ENCODE measurements at places on chromosomes 3 and 15.
A peak's percentile ranks its signal among the peaks of the same experiment; 100 is the strongest.

GRCh38 chr15:96115642-96116041 lies 214.9 kb upstream of the NR2F2 start:
- DNase-seq = no peak

DNA sequence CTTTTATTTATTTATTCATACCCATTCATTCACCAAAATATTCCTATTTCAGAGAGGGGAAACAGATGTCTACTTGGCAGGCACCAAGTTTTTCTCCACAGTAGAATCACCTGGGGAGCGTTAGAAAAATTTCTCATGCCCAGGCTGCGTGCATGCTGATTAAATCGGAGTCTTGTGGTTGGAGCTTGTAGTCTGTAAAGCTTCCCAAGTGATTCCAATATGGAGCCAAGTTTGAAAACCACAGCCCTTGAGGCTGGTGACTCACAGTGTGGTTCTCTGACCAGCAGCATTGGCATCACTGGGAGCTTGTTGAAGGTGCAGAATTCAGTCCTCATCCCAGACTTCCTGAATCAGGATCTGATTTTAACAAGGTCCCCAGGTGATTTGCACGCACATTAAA lies 49.7 kb downstream of the PDHB start:
- DNase-seq = peak; percentile 0

- no peak for DNase-seq
Observed at GRCh38 chr3:107263269-107264021, 113.8 kb upstream of the CCDC54 start.

DNA sequence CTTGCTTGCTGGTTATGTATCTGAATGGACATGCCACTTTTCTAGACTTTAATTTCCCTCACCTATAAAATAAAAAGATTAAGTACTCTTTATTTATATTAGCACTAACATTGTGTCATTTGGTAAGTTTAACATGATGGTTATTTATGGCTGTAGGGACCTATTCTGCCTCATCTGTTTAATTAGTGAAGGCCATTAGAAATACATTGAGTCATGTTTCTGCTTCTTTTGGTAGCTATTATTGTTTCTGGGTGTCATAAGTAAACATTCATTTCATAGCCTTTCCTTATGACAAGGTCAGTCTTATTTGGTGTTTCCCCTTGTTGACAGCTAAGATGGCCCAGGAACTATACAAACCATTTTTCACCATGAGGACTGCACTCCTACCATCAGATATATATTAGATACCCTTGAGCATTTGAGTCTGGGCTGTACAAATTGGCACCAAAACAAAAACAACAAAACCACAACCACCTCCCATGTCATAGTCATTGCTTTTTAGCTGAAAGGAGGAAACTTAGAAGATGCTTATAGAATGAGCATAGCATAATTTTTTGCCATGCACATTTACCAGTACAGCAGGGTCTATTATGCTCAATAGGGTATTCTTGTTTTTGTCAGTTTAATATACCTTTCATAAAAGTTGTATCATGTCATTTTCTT lies 39.3 kb downstream of the SRP14 start:
- no peak for DNase-seq

DNA sequence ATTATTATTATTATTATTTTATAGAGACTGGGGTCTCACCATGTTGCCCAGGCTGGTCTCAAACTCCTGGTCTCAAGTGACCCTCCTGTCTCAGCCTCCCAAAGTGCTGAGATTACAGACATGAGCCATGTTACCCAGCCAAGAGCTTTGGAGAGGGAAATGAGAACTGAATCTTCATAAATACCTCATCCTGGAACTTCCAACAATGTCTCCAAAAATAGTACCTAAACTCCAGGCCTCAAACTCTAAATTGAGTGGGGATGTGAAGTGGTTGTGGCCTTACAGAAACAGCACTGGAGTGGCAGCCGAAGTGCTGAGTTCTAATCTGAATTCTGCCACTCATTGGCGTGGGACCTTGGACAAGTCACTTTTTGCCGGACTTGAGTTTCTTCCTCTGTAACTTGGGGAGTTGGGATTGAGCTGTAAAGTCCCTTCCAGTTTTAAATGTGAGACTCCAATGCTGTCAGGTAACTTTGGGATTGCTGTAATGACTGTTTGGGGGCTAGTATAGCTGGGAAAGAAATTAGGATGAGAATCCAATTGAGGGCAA lies 10.0 kb upstream of the SRP14 start:
- DNase-seq = no peak

DNA sequence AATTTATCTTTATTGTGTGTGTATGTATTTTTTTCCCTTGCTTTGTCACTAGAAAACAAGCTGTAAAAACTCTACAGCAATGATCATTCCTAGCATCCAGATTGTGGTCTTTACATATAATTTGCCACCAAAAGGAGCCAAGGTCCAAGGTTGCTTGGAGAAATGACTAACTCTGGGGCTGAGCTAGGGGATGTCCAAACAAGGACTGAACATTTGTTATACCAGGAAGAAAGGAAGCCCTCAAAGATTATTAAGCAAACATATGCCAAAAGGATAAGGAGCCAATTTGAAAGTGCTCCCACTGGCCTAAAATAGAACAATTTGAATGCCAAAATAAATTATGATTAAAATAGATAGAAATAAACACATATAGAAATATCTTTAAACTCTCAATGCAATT lies 293.3 kb downstream of the ZIC1 start:
- no peak for DNase-seq

DNA sequence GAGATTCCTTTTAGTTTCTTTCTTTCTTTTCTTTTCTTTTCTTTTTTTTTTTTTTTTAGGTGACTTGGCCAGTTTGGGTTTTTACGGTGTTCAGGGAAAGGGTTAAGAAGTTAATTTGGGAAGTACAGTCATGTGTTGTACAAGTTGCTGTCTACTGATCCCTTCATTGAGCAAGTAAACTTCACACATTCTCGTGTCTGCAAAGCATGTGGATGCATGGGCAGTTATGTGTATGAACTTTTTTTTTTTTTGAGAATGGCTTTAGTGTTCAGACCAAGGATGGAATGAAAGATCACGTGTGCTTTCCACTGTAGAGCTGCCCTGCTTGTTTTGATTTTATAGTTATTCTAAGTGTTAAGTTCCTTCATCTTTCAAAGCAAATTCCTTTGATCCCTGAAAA lies 132.3 kb downstream of the PGPEP1L start:
- no peak for DNase-seq

DNA sequence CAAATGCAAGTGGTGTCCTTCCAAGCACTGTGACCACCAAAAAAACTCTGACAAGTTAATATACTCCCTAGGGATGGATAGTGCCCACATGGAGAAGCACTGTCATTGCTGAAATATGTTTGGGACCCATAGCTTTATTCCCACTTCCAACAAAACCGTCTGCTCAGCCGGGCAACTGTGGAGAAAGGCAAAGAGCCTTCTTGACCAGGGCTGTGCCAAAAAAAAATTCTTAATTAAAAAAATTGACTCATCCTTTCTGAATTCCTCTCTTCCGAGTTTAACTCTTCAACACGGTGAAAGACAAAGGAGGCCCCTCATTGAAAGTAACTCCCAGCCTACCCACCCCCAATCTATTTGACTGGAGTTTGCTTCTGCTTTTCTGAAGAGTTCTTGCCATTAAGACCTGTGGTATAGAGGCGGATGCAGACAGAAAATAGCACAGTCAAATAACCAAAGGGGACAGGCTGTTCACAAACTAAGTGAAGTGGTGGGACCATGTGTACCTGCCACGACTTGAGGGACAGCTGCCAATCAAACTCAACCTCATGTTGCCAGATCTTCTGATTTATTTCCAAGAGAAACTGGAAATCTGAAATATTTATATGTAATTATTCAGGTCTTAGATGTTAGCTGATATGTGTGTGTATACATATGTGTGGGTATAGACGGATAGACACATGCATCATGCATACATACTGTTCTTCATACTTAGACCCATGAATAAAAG lies 135.4 kb upstream of the PFN2 start:
- no peak for DNase-seq

- DNase-seq = no peak
Observed at GRCh38 chr3:50242851-50243542, 7.0 kb downstream of the GNAI2 start.

DNA sequence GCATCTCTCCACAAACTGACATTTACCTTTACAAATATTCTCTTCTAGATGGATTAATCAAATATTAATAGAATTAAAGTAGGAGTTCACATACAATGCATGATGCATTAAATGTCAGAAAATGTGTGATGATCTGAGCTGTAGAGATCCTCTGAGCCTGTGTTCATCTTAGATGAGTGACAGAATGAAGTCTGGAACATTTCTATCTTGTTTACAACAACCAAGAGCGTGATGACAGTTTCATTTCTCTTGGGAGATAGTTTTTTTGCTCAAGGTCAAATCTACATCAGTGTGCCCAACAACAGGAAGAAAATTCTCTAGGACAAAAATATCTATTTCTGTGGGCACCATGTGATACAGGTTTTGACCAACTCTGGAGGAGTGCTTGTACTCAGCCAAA lies 211.9 kb downstream of the MYRIP start:
- no peak for DNase-seq

DNA sequence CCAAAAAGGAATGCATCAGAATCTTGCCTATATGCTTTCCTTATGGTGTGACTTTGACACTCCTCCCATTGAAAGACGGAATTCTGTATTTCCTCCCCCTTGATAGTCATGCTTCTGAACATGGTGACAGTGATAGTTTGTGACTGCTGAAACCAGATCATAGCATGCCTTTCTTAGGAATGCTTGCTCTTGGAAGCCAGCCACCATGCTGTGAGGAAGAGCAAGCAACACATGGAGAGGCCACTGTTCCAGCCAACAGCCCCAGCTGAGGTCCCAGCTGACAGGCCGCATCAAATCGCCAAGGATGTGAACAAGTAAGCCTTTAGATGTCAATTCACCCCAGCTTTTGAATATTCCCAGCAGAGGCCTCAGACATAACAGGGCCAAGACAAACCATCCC lies 100.1 kb downstream of the IGF2BP2 start:
- no peak for DNase-seq

DNA sequence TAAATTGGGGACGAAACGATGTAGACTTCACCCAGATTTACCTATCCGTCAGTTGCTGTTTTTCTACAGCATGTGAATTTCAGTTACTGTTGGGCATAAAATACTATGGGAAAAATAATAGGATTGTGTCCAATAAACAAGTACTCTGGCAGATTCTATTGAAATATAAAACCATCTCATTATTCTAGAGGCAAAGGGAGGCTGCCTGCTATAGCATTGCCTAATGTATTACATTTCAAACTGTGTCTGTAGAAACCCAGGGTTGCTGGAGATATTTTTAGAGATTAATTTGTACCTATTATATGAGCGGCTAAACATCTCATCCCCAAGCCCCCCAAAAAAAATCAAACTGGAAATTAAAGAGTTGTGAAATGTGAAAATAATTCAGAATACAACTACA lies 159.6 kb upstream of the IL12A start:
- no peak for DNase-seq

DNA sequence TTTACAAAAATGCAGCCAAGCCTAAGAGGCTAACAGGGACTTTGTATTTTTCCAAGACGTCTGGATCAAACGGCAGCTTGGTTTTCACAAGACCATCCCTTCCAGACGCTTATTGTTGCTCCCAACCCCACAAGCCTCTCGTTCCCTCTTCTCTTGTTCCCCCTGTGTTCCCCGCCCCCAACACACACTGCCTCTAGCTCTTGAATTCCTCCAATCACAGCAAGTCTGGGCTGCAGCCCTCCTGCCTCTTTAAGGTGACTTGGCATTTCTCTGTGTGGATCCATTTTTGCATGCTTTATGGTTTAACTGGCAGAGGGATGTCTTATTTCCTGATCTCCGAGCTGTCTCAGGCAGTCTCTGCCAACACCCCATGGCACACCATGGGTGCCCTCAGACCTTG lies 182.2 kb downstream of the ABHD5 start:
- DNase-seq = no peak

DNA sequence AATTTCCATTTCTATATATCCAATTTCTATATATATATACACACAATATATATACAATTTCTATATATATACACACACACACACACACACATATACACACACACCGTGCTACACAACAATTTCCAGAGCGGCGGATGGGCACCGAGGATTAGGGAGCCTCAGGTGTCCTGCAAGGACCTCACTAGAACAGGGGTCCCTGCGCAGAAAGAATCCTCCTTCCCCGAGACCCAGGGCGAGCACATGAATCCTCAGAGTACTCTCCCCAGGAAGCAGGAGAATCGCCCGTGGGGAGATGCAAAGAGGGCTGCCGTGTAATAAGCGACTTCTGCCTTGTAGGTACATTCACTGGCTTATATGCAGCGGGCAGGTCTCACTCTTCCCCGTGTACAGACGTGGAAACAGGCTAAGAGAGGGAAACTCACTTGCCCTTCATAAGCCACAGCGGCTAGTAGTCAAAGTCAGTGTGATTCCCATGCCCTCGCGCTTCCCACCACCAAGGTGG lies 467 bp downstream of the PIF1 start:
- DNase-seq = peak; percentile 54

- DNase-seq = no peak
Observed at GRCh38 chr3:31882895-31883294, 98.2 kb downstream of the OSBPL10 start.

DNA sequence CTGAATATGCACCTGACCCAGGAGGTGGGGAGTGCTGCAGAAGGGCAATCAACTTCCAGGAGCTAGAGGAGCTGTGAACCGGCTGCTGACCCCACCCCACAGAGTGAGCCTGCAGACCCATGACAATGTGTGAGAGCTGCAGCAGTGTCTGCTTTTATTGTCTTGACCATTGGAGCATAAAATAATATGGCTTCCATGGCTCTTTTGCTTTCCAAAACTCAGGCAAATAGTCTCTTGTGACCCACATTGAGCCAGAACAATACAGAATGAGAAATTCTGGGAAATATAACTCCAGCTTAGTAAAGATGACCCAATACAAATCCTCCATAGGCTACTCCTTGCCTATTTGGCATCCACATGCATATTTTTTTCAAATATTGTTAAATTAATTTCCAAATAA lies 309.6 kb downstream of the PYDC2 start:
- DNase-seq = no peak

DNA sequence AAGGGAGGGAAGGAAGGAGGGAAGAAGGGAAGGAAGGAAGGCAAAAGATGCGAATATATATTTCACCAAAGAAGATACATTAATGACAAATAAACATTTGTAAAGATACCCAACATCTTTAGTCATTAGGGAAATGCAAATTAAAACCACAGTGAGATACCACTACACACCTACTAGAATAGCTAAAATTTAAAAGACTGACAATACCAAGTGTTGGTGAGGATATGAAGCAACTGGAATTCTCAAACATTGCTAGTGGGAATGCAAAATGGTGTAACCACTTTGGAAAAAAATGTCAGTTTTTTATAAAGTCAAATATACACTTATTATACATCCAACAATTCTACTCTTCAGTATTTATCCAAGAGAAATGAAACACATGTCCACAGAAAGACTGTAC lies 4.3 kb upstream of the COLQ start:
- DNase-seq = no peak

GRCh38 chr3:116836286-116836685 lies 126.7 kb downstream of the TUSC7 start:
- no peak for DNase-seq

- DNase-seq = no peak
Observed at GRCh38 chr3:3862534-3862933, 63.3 kb downstream of the LRRN1 start.

GRCh38 chr3:177983320-177983719 lies 552.9 kb upstream of the KCNMB2 start:
- DNase-seq = no peak

Measured in NCI-H526 treated with DMSO at 0.1 percent for 48 hours (cell line).